ENCODE measurements at places on chromosomes 4 and X. TPM values are rescaled to one million over a fixed set of nuclear protein-coding genes. Genes with fewer than 3 reads are reported as not detected.

Gene SMR3A
- not detected for total RNA-seq

Gene NUDT6
- total RNA-seq = 8.6 TPM

Gene TBX22
- total RNA-seq = not detected

Gene MGARP
- 0.37 TPM for total RNA-seq

Gene EGF
- total RNA-seq = 0.14 TPM

Gene SLC38A5
- total RNA-seq = 92.3 TPM

Gene PRSS12
- 19.0 TPM for total RNA-seq

Gene YIPF7
- total RNA-seq = not detected

Gene MYOZ2
- not detected for total RNA-seq

Gene CPE
- 17.7 TPM for total RNA-seq

Gene ERVMER34-1
- 4.2 TPM for total RNA-seq

Gene ATP6AP1
- total RNA-seq = 39.4 TPM

Gene PAK3
- 1.2 TPM for total RNA-seq

Gene FRAS1
- 4.5 TPM for total RNA-seq

Gene TDO2
- not detected for total RNA-seq

Gene MPP1
- 2.5 TPM for total RNA-seq

Gene FMR1NB
- total RNA-seq = not detected

Gene PDE5A
- 2.5 TPM for total RNA-seq

Gene CFI
- total RNA-seq = 0.21 TPM

Gene NDST4
- total RNA-seq = not detected

Gene CT83
- not detected for total RNA-seq

Gene SULT1E1
- 0.51 TPM for total RNA-seq

Gene SYTL5
- 2.7 TPM for total RNA-seq

Gene GLRA3
- not detected for total RNA-seq

Gene CCDC149
- 2.8 TPM for total RNA-seq

Gene BRS3
- not detected for total RNA-seq

Gene SSX2
- total RNA-seq = not detected

Gene MSMO1
- 297 TPM for total RNA-seq

Gene UNC5C
- not detected for total RNA-seq

Gene IL13RA1
- total RNA-seq = 28.1 TPM

Gene NSUN7
- 1.5 TPM for total RNA-seq

Gene ZCCHC18
- not detected for total RNA-seq

Gene JCHAIN
- total RNA-seq = not detected

Gene ELMOD2
- 19.1 TPM for total RNA-seq

Gene P2RY4
- total RNA-seq = 0.21 TPM

Gene LGI2
- not detected for total RNA-seq

Gene IBSP
- not detected for total RNA-seq

Gene MID1IP1
- 89.9 TPM for total RNA-seq

Gene IL15
- total RNA-seq = not detected

Gene NAP1L2
- total RNA-seq = 0.56 TPM

Gene GPC3
- 6.9 TPM for total RNA-seq

Gene SYP
- total RNA-seq = 0.51 TPM

Gene PROM1
- under 0.01 TPM for total RNA-seq

Gene CXCL11
- total RNA-seq = 0.07 TPM

Gene QRFPR
- total RNA-seq = 2.4 TPM

Gene F8A3
- total RNA-seq = 5.3 TPM

Gene HTN1
- total RNA-seq = not detected
